ENCODE measurements at places on chromosomes 11 and 22.

- DNase-seq = peak; percentile 51
Measured at GRCh38 chr22:23289851-23290724, 109.8 kb downstream of the BCR start.

- no peak for DNase-seq
Measured at GRCh38 chr11:114282488-114282887, 13.7 kb upstream of the NNMT start.

GRCh38 chr11:46800177-46800576, 45.9 kb downstream of the CKAP5 start:
- DNase-seq = no peak

GRCh38 chr11:94740083-94741021, 27.8 kb upstream of the AMOTL1 start:
- peak; percentile 34 for DNase-seq

DNA sequence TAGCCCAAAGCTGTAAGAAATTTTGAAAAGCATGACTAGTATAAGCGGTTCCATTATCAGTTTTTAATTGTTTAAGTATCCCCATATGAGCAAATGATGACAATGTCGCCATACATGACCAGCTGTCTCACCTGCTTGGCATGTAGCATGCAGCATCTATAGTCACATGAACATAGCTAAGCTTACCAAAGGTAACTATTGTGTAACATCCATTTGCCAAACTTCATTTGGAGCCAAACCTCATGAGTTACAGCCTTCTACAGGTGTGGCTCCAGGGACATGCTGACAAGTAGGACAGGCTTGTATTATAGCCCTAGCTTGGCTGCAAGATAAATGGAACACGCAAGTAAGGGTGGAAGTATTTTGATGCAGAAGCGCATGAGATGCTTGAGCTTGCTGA, 30.4 kb downstream of the OR10A6 start:
- DNase-seq = no peak

DNA sequence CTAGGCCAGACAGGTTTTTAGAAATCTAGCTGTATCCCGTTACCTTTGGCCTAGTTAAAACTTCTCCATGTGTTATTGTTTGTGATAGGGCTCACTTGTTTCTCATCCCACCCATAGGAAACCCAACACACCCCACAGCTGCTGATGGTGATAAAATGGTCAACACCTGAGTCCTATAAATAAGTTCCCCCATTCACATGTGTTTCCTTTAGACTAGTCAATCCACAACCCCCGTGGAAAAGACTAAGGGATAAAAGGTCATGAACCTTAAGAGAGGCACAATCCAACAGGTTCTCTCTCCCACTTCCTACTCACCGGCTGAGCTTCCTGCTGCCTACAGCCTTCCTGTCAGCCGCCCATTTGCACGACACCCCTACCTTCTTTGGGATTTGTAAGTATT, 768.4 kb downstream of the JRKL start:
- no peak for DNase-seq

DNA sequence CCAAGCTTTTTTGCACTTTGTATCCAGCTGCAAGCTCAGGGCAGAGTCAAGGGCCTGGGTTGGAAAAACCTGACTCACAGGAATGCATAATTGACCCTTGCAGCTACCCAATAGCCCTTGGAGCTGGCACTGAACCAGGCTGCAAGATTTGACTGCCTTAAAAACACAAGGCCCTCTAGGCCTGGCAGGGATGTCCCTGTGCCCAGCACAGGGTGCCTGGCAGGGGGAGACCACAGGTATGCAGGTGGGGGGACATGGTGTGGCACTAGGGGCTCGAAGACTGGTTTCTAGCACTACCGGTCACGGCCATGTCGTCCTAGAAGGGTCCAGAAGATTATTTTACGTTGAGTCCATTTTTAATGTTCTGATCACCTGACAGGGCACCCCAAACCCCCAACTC, 30.2 kb downstream of the SBF1 start:
- peak; percentile 47 for DNase-seq

- DNase-seq = peak; percentile 52
Measured at GRCh38 chr11:74025467-74026166, 16.7 kb upstream of the UCP3 start.

- DNase-seq = no peak
Measured at GRCh38 chr11:64537876-64538275, 53.1 kb upstream of the SLC22A12 start.

GRCh38 chr11:65640483-65641296, 2.8 kb downstream of the SIPA1 start:
- DNase-seq = no peak

DNA sequence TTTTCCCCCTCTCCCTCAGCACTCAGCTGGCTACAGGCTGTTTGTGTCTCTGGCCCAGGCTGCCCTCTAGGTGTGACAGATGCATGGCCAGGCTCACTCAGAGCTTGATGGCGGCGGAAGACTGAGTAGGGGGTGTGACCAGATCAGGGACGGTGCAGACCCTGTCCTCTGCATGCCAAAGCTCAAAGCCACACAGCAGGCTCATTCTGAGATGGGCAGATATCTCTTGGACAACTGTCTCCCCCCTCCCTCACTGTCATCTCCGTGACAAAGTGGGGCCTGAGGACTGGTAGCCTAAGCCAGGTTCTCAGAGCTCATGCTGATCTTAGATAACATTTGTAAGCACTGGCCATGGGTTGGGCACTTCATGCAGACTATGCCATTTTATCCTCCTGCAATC, 231.3 kb downstream of the DSCAML1 start:
- no peak for DNase-seq

DNA sequence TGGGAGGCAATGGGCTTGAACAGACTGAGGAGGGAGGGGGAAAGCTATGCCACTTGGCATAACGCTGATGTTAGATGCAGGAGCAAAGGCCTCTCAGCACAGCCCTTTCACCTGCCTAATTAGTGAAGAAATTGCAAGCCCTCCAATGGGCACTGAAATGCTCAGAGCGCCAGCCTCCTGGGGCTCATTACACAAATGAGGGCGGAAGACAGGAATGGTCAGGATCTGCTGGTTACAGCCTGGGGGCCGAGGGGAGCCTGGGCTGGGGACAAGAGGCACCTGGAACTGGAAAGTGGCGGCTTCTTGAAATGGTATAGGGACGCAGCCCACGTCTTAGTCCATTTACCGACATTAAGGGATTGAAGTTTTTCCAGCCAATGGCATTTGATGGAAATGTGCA, 50.2 kb upstream of the PLET1 start:
- DNase-seq = no peak
